Stimulated activated CD8-positive, alpha-beta memory T cell treated with anti-CD3 and anti-CD28 coated beads, Interleukin-7, amount 100 ng/mL, for 4 hours (primary cell): ENCODE measurements at places on chromosomes 4 and X.

- DNase-seq: no peak
These were observed 55.7 kb downstream of the DCHS2 start for GRCh38 chr4:154435895-154436294.

- no peak for DNase-seq
These were observed 303.5 kb upstream of the ARSJ start for GRCh38 chr4:114282937-114283336.

- no peak for DNase-seq
These were observed 83.9 kb downstream of the MAMLD1 start for GRCh38 chrX:150446995-150447394.

- DNase-seq: no peak
These were observed 296.1 kb downstream of the TLL1 start for GRCh38 chr4:166169111-166169510.

DNA sequence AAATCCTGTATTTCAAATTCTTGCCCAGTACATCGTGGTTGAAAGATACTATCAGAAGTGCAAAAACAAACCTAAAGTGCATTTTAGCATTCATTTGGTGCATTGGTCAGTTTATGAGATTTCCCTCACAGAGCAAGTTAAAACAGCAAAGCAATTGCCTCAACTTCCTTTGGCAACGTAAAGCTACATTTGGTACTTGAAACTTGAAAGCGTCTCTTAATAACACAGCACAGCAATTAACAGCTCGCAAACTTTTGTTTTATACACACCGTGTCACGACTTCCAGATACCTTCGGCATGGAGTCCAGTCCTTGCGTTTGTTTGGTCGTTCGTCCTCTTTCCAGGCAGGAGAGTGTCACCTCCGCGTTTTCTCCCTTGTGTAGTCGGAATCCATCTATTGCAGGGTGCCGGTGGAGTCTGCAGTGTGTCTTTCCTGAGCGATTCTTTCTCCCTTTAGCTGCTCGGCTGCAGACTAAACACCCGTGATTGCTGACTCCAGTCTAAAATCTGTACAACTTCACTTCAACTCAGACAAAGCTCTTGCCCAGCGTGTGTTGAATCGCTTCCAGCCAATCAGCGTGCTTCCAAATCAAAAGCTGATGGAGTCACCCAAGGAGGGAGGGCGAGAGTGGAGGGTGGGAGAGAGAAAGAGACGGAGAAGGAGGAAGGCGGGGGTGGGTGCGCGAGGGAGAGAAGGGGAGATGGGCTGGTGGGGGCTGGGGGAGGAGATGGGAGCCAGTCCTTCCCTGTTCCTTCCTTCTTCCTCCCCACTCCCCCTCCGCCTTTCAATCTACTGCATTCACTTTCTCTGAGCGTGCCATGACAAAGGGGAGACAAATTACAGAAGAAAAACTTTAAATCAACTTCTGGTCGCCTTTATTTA, at the start of gene PCDH18:
TSS of gene PCDH18 (minus strand) at position 509 of the 883 bp plus-strand sequence. CDS start at position 103, 406 bp downstream.
- DNase-seq: no peak

- no peak for DNase-seq
These were observed 33.9 kb downstream of the STX18 start for GRCh38 chr4:4507923-4508322.

DNA sequence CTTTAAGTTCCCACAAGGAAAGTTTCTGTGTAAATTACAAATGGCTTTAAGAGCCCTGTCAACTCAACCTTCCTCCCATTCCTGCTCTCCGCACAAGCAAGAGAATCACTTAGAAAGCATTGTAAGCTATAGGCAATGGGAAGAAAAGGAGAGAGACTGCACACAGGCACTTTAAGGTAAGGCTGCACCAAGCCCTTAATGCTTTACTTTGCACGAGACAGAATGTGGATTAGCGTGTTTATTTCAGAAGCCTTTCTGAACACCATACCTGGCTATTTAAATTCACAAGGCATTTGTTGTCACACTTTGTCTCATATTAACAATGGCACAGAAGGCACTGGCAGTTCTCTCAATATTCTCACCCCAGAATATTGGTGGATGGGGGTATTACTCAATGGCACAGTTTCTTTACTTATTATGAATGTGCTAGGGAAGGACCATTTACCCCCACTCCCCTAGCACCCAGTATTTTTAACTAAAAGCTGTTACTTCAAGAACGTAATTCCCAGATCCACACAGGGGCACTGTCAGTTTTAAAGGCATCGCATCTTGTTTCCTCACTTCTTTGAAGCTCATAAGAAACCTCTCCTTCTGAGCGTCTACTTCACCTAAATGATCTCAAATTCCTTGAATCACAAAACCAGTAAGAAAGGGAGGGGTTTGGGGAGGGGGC, 150.0 kb downstream of the MAML3 start:
- DNase-seq: no peak

DNA sequence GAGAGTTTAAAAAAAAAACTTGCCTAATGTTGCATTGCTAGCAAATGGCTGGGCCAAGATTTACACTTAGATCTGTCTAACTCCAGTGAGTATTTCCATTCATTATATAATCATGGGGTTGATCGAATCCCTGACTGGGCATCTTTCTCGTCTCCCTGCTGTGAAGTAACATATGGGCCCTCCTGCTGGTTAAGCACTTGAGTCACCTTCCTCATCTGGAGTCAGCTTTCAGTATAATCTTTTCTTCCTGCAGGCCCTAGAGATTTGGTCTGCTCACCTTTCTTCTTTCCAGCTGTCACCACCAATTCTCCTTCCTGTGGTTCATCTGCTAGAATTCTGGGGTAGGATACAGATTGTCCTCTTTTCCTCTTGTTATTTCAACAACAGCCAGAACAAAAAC, 41.6 kb downstream of the TIGD2 start:
- no peak for DNase-seq

DNA sequence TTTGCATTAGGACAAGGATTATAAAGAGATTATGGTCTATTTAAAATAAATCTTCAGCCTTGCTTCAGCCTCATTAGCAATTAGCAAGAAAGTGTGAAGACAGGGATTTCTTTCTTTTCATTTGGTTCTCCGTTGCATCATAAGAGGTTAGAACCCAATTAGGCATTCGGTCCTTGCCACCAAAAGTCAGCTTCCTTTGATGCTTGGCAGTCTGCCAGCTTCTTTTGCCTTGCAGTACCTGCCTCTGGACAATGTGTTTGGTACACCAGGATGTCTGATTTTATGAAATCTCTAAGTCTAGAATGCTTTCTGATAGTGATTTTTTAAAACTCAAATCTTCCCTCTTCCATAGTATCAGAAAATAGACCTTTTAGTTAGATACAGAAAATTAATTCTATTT, 12.4 kb downstream of the SMIM20 start:
- no peak for DNase-seq

- DNase-seq: no peak
These were observed 66.3 kb downstream of the NBDY start for GRCh38 chrX:56795309-56795868.

DNA sequence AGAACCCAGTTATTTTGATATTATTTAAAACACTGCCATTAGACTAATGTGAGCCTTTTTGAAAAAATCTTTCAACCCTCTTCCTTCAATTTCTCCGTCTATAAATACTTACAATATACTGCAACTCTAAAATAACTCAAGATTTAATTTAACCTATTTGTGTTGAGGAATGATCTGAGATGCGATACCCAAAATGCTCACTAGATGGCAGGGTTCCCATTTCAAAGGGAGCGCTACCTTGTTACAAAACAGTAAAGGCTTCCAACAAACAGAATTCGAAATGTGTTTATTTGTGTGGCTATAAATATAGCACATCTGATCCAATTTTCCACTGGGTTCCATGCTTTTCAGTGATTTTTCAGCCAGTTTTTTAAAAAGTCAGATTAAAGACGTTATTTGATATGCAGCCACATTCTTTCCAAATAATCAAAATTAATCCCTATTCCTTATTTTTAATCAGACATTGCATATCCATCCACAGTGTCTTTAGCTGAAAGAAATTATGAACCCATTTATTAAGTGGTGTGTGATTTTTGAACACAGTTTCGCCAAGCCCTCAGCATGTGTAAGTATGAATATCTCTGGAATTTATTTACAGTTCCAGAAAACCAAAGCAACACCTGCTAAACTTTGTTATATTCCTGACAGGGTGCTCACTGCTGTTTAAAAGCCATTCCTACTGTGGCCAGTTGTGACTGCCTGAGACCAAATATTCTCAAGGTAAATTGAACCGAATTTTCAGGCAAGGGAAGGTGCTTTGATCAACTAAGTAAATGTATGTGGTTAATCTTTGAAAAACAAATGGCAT, 668.0 kb upstream of the LCORL start:
- no peak for DNase-seq

DNA sequence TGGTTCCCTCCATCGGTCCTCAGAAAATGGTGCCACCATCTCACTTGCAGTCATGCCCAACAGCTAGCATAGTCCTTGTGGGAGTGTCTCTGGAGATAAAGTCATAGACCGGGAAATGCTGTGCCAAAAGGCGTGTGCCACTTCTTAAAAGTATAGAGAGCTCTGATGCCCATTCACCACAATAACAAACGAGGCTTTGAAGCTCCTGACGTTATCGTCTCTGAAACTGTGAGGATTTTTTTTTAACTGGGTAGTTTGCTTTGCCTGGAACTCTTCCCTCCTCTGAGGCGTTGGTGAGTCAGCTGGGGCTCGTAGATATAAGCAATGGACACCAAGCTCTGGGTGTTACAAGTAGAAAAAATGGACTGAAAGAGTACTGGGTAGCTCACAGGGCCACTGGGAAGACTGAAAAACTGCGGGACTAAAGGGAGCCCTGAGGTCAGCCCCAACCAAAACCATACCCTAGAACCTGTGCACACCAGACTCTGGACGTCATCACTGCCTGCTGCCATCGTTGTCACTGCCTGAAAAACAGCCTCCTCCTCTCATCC, 89.4 kb upstream of the TRIM2 start:
- DNase-seq: peak; percentile 21

DNA sequence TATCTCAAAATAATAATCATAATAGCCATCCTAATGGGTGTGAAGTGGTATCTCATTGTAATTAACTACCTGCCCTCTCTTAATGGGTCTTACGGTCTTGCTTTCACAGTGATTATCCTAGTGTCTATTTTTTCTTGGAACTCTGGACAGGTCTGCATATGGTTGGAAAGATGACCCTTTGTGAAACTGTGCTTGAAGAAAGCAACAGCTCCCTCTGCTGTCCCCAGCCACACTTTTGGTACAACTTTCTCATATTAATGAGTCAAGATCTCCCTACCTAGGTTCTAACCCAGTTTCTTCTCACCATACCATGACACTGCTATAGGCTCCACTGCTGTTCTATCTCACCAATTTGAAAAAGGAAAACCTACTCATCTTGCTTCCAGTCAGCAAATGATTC, 2.4 kb downstream of the TFDP3 start:
- DNase-seq: no peak

DNA sequence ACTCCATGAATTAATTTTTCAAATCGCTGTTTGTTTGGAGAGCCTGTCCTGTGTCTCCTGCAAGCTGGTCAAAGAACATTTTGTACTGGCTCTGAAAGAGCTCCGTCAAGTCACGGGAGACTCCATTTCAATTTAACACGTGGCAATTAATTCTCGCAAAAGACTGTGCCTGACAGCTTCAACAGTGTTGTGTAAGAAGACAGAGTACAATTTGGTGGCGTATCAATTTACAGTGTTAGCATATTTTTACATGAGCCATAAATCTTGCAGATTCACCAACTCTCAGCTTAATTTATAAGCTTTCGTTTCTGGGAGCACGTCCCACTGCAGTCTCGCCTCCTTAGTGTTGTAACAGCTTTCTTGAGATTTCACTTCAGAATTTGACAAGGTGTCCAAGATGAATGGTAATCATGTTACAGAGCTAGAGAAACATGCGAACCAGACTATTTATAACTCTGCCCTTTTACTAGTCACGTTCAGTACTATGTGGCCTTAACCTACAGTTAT, 70.8 kb downstream of the RWDD4 start:
- DNase-seq: no peak

GRCh38 chr4:124866301-124866700, 153.8 kb upstream of the ANKRD50 start:
- no peak for DNase-seq

GRCh38 chr4:67035501-67035900, 509.8 kb downstream of the CENPC start:
- no peak for DNase-seq

- no peak for DNase-seq
These were observed 1594.7 kb downstream of the TECRL start for GRCh38 chr4:62814510-62815047.

DNA sequence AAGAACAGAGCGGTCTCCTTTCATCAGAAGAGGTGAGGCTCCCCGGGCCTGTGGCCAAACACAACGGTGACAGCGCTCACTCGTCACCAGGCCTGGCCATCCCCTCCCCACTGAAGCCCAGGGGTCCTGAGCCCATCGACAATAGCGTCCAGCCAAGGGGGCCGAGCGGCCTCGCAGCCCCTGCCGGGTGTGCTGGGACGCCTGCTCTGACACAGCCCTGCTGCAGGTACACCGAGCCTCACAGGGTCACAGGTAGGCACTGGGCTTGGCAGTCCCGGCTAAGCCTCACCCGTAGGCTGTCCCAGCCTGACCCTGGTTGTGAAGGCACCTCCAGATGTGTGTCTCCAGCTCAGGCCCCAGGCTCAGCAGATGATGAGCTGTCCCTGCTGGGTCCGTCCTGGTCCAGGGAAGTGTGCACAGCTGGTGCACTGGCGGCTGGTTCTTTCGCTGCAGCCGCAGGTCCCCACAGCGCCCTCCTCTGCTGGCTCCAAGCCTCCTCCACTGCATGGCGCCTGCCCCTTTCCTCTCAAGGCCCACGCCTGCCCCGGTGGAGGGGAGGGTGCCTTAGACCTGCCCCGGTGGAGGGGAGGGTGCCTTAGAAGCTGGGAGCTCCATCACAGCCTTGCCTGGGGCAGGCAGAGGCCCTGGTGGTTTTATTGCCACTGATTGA, 21.5 kb downstream of the UVSSA start:
- no peak for DNase-seq

DNA sequence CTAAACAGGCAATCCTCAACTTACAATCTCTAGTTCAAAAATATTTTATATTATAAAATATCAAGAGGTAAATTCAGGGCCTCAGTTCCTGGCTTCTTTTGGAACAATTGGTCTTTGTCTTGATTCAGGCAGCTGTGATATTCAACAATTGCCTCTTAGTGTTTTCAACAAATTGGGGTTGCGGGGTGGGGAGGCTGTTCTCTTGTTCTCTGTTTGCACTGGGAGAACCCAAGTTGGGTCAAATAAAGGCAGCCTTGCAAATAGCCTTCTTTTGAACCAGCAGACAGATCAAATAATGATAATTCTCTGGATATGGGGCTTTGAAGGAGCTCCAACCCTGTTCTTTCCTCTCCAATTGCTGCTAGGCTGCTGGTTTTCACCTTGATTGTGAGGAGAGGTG, 142.5 kb downstream of the COL4A5 start:
- DNase-seq: no peak

DNA sequence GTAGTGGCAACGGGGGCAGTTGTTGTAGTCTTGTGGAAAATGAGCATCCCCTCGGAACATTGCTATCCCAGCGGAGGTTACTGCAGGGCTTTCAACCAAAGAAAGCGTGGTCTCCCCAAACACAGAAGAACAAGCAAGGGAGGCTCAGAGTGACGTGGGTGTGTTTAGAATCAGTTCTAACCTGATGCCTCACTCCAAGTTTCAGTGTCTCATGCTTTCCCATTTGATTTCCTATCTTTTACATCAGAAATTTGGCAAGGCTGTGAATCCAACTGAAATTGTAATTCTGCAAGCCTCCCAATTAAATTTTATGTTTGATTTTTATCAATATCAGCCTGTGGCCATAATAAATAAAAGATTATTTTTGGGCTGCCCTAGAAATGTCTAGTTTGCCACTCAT, 156.1 kb upstream of the LNX1 start:
- DNase-seq: no peak

- DNase-seq: no peak
These were observed 822.1 kb upstream of the GALNTL6 start for GRCh38 chr4:170990989-170991589.

- DNase-seq: no peak
These were observed 244.0 kb downstream of the TMA16 start for GRCh38 chr4:163738521-163738920.
